Osteoblast (primary cell): ENCODE measurements at places on chromosomes 6 and 20. TPM values are rescaled to one million over a fixed set of nuclear protein-coding genes. Genes with fewer than 3 reads are reported as not detected.

The ADGRB3 gene
- not detected in 2 replicates for total RNA-seq

The KCNK16 gene
- total RNA-seq, result not detected in 2 replicates

The C6orf15 gene
- not detected in 2 replicates for total RNA-seq

The IYD gene
- total RNA-seq, result not detected in 2 replicates

The SGK2 gene
- under 0.01 and 0.29 TPM in 2 replicates for total RNA-seq

The APOM gene
- total RNA-seq, result 1.1 and 1.2 TPM in 2 replicates

The TCP11 gene
- 0.29 and 0.72 TPM in 2 replicates for total RNA-seq
